ENCODE measurements at places on chromosomes 5 and 9.

DNA sequence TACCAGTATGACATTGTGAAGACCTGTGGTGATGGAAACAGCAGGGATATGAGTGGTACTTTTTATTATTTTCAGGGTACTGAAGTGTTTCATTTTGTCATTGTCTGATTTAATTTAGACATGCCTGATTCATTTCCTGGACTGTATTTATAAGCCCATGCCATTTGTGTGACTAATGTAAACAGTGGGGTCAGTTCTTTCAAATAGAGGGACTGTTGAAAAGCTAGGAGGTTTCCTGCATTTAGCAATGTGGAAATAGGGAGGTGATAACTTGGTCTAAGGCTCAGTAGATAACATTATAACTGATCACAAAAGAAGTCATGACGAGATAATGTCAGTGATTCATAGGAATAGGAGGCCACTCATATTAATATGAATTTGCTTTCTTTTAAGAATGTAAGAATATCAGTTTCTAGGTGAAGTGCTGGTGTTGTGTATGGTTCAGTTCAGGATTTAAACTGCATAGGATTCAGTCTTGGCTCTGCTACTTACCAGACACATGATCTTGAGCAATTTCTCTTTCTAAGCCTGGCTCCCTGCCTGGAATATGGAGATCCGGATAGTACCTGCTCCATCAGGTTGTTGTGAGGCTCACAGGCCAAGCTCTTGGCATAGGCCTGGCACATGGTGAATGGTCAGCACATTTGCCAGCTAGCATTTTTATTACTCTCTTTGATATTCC lies 7.5 kb downstream of the RASGRF2 start:
- DNase-seq: peak; percentile 75

GRCh38 chr9:89522261-89522958 lies 24.5 kb upstream of the SEMA4D start:
- DNase-seq: no peak

- no peak for DNase-seq
These were observed 6.8 kb downstream of the ITGA1 start for GRCh38 chr5:52794519-52794918.

- DNase-seq: no peak
These were observed 87.6 kb downstream of the VAV2 start for GRCh38 chr9:133904346-133905090.

- no peak for DNase-seq
These were observed 466.9 kb upstream of the ARRDC3 start for GRCh38 chr5:91850031-91850430.

GRCh38 chr9:33117796-33118195 lies 41.3 kb upstream of the SMU1 start:
- DNase-seq: no peak

- DNase-seq: no peak
These were observed at the start of gene CCDC192 for GRCh38 chr5:127702926-127703561. Gene CCDC192 (plus strand): TSS chr5:127703391. CDS start chr5:127703446, 55 bp downstream.

DNA sequence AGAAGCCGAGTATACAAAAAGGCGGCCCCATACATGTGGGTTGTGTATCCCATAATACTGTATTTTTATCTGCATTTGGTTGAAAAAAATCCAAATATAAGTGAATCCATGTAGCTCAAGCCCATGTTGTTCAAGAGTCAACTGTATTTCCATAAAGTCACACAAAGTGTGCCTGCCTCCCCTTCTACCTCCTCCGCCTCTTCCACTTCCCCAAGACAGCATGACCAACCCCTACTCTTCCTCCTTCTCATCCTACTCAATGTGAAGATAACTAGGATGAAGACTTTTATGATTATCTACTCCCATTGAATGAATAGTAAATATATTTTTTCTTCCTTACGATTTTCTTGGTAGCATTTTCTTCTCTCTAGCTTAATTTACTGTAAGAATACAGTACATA lies 92.7 kb downstream of the RFX3 start:
- no peak for DNase-seq

DNA sequence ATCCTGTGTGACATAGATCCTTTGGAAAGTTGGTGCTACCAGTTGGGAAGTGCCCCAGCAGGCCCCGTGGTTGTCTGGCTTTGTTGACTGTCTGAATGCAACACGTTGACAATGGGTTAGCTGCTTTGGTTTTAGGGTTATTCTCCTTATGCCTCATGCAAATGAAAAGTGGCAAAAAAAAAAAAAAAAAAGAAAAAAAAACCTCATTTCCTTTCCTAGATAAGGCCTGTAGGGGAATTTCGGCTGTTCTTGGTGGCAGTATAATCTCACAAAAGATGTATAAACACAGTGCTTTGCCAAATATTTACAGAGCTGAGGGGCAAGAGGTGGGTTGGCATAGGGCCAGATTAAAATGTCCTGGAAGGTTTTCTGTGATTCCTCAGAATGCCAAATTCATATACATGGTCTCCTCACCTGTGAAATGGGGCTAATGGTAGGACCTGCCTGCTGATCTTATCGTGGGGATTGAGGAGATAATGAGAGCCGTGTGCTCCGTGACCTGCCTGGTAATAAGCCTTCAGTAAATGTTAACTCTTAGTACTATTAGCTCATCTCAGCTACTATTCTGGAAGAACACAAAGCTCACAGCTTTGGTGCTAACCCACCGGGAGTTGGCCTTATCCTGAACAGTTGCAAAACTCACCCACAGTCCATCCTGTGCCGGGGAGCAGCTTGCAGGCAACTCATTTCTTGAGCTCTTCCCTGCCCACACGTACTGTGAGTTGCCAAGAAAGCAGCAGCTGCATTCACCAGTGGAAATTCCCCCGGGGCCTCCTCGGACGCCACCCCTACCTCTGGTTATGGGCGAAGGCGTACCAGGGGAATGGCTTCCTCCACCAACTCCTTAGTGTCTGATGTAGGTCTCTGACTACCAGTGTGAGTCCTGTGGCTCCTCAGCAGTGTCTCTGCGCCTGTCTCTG lies 220.3 kb downstream of the NR3C1 start:
- no peak for DNase-seq

DNA sequence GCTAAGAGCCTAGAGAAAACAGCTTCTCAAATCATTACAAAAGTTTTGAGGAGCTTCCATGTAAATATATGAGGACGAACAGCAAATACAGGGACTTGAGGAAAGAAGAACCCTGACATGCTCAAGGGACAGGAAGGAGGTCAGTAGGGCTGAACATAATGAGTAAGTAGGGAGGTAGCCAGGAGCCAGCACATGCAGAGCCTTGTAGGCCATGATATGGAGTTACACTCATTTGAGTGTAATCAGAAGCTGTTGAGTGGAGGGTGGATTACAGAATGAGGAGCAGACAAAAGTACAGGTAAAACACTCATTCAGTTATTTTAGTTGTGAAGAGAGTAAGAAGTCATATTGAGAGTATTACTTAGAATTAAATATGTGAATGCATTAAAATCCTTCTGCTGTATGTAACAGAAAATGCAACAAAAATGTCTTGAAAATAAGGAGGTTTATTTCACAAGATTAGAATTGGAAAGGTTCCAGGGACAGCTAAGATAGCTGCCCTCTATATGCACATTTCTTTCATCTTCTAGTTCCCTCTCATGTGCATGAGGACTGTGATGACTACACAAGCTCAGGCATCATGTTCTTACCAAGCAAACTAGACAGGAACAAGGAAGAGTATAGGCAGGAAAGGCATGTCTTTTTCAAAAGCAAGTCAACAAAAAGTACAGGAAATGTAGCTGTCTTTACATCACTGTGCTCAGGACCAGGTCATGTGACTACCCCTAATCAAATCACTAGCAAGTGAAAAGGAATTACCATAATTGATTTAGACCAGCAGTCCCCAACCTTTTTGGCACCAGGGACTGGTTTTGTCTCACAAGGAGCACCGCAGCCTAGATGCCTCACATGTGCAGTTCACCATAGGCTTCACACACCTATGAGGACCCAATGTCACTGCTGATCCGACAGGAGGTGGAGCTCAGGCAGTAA lies 87.2 kb downstream of the TMEM232 start:
- no peak for DNase-seq

- DNase-seq: no peak
These were observed 215.1 kb upstream of the MVB12B start for GRCh38 chr9:126111556-126111955.

DNA sequence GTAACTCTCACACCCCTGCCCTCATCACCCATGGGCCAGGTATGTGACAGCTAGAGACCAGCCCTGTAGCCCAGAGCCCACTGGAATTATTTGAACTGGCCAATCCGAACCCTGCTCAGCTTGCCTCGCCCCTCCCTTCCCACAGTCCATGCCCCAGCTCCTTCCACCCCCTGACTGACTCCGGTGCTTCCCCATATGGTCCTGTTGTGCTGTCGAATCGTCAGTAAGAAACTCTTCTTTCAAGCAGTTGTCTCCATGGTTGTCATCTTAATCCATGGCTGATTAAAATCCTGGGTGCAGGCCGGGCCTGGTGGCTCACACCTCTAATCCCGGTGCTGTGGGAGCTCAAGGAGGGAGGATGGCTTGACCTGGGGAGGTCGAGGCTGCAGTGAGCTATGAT lies 118.5 kb downstream of the COL23A1 start:
- no peak for DNase-seq

DNA sequence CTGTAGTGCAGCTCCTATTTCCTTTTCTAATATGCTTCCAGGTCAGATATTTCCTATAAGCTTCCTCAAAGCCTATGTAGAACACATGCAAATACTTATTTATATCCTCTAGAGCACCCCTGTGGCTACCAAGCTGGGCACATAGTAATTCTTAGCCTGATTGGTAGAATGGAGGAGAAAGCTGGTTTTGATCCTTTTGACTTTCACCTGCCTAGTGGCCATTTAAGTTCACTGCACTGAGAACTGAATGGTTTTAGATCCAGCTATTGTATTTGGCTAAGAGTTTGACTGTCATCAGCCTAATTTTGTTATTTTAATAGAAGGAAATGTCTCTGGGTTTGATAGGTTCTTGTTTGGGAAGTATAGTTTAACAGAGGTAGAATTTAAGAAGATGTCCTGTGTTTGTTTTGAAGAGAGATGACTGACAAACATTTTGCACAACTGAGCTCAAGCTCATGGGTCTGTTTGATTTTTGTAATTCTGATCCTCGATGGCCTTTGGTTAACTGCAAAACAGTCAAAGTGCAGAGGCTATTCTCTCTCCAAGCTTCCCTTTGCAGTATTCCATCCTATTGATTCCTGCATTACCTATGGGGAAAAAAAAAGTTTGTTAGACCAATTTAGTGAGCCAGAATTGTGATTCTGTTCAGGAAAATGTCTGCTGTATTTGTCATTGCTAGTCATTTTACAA lies 85.4 kb downstream of the KCNN2 start:
- no peak for DNase-seq

GRCh38 chr9:132457504-132458236 lies 47.7 kb downstream of the CFAP77 start:
- DNase-seq: no peak

DNA sequence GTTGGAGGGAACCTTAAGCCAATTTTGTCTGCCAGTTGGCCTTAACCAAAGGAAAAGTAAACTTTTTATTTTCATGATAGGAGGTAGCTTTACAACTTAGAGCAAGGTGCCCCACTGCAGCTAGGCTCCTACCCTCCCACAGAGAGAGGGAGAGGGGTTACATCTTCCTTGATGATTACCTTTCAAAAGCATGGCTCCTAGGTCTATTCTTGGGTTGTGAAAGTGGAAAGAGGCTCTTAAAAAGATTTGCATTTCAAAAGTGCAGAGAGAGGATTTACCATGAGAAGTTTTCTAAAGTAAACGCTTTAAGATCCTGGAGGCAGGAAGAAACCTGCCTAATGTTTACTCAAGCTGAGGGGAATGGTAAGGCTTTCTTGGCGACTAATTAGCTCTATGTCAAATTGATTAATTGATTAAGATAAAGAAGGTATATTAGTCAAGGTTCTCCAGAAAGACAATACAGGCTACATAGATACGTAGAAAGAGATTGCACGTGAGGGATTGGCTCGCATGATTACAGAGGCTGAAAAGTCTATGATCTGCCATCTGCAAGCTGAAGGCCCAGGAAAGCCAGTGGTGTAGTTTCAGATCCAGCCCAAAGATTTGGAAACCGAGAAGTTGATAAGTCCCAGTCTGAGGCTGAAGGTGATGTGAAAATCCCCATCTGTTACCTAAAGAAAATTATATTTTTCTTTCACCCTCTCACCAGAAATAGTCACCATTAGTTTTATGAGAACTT lies 333.8 kb upstream of the CTNND2 start:
- DNase-seq: no peak

- no peak for DNase-seq
These were observed 72.1 kb upstream of the ZNF618 start for GRCh38 chr9:113803811-113804589.

- DNase-seq: no peak
These were observed 79.6 kb downstream of the CYFIP2 start for GRCh38 chr5:157345485-157345884.

GRCh38 chr9:108411632-108412031 lies 444.2 kb downstream of the ACTL7B start:
- DNase-seq: no peak

DNA sequence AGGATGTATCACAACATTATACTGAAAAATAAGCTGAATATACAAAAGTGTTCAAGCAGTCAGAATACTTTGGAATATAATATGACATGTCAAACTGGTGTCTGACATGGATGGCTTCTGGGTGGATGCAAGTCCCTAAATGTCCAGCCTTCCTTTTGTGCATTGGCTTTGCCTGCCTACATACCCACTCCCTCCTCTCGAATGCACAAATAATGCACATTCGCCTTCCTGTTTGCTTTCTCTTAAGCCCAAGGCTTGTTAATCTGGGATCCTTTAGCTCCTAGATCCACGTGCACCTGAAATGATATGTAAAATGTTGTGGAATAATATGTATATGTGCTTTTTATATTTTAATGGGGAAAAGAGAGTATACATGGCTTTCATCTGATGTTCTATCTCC lies 12.9 kb upstream of the NPR2 start:
- DNase-seq: no peak

- no peak for DNase-seq
These were observed 418.6 kb upstream of the TYRP1 start for GRCh38 chr9:12274577-12274976.

GRCh38 chr5:91381774-91382359 lies 1.2 kb downstream of the ARRDC3 start:
- peak; percentile 91 for DNase-seq

DNA sequence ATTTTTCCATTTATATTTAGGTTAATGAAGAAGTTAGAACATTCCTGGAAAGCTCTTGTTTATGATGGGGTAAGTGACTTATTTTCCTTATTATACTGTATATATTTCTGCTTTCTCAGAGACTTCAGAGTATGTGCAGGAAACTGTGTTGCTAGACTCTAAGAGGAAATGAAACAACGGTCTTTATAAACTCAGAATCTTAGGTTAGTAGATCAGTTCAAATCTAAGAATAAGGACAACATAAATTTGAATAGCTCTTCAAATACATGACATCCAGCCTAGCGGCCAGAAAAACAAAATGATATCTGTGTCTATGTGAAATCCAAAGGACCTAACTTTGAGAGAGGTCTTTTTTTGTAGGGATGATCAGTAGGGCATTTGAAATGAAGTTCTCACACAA lies 94.3 kb downstream of the PRKACG start:
- DNase-seq: no peak

DNA sequence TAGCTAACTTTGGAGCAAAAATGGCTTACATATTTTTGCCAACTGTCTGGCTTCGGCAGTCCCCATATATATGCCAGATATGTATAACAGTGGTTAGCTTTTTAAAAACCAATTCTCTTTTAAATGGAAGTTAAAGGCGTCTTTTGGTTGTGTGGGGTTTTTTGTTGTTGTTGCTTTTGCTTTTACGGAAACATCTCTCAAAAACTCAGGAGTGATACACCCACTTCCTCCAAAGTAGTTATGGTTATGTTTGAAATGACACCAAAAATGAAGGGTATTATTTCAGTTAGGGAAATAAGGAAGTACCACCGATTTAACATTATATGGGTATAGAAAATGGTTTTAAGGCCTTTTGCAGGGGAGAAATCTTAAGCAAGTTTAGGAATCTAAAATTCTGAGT lies 2.3 kb downstream of the CNOT8 start:
- DNase-seq: no peak
